ENCODE measurements at places on chromosomes 6 and 20.

DNA sequence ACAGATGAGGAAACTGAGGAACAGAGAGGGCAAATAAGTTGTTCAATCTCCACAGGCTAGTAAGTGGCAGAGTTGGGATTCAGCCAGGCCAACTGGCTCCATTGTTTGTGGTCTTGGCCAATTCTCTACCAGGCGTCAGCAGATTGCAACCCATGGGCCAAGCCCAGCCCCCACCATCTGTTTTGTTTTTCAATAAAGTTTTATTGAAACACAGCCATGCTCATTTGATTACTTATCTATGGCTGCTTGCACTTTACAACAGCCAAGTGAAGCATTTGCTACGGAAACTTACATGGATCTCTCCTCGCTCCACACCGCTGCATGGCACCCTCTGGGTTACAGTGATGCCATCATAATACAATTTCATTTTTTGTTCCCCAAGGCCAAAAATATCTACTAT, 90.8 kb downstream of the ZNF217 start:
- DNase-seq: peak; percentile 64

- DNase-seq: no peak
These were observed 167.8 kb downstream of the CARMIL1 start for GRCh38 chr6:25446830-25447569.

DNA sequence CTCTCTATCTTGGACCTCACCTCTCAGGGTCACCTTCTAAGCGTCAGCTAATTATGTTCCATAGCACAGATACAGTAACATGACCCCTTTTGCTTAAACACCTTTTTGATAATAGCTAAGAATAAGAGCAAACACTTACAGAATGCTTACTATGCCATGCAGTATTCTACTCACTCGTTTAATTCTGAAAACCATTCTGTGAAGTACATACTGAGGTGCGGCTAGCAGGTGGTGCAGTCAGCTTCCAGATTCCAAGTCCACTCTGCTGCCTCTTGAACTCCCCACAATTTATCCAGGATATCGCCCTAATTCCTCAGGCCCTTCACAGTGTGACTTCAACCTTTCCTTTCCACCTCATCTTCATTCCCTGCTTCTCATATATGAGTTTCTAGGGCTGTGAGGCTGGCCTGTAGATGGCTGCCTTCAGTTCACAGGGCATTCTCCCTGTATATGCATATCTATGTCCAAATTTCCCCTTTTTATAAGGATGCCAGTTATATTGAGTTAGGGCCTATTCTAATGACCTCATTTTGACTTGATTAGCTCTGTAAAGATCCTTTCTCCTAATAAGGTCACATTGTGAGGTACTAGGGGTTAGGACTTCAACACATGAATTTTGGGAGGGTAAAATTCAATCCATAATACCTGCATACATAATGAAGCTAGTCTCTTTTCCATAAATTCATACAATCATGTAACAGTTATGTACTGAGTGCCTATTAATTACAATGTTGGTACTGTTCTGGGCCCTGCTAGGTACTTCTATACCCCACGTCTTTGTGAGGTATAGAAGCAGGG, 130.1 kb downstream of the PDSS2 start:
- DNase-seq: no peak

DNA sequence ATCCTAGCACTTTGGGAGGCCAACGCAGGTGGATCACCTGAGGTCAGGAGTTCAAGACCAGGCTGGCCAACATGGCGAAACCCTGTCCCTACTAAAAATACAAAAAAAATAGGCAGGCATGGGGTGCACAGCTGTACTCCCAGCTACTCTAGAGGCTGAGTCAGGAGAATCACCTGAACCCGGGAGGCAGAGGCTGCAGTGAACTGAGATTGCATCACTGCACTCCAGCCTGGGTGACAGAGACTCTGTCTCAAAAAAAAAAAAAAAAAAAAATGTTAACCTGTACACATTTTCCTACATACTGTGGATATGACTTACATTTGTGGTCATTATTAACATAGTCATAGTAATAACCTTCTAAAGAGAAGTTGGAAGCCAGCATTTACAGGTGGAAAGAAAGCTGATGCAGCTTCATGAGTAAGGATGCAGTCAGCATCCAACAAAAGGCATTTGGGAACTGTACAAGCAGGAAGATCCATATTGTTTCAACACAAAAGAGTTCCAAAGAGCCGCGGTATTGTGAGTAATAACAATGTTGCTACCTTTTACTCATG, 186.2 kb downstream of the GPX5 start:
- no peak for DNase-seq

- DNase-seq: no peak
These were observed 33.4 kb upstream of the PRIM2 start for GRCh38 chr6:57283911-57284455.
